ENCODE measurements at places on chromosomes 2 and 18.

GRCh38 chr2:3986063-3986462, 282.7 kb downstream of the DCDC2C start:
- DNase-seq = no peak

DNA sequence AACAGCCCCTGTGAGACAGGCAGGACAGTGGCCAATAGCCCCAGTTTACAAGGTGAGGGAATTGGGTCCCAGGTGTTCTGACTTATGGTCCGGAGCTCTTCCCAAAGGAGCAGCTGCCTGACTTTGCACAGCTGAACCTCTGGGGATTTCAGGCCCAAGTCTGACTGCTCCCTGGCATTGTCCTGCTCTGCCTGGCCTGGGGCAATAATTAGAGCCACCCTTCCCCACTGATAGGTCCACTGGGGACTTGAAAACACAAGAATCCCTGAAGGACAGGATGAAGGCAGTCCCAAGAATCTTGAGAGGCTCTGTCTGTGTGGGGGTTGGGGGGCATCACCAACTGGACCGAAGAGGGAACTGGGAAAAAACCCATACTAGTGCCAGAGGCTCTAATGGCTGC, 3.7 kb upstream of the FEV start:
- DNase-seq = no peak

- DNase-seq = peak; percentile 95
Measured at GRCh38 chr2:8583400-8584173, 98.3 kb upstream of the ID2 start.

- DNase-seq = no peak
Measured at GRCh38 chr18:74479486-74480148, 16.5 kb upstream of the CNDP2 start.

DNA sequence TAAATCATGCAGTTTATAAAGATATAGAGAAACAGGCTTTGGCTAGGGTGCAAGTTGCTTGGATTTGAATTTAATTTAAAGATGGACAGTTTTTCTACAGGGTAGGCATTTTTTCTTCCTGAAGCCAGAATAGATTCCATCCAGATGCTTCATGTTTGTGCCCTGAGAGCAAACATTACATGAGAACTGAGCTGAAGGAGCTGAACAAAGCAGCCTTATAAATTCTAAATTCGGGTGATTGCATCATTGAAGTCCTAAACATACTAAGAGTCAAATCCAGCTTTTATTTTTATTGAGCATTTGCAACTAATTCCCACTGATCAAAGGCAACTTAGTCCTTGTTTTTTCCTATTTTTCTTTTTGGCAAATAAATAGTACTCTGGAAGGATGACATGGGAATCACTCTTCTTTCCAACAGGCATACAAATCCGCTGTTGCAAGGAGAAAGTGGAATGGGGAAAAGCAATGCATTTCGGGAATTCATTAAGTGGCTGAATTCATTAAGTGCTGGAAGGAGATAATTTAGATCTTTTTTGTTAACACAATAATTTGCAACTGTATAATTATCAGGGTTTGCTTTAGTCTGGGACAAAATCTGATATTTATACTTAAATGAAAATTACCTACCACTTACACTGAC, 828.0 kb downstream of the SLC4A3 start:
- DNase-seq = no peak

DNA sequence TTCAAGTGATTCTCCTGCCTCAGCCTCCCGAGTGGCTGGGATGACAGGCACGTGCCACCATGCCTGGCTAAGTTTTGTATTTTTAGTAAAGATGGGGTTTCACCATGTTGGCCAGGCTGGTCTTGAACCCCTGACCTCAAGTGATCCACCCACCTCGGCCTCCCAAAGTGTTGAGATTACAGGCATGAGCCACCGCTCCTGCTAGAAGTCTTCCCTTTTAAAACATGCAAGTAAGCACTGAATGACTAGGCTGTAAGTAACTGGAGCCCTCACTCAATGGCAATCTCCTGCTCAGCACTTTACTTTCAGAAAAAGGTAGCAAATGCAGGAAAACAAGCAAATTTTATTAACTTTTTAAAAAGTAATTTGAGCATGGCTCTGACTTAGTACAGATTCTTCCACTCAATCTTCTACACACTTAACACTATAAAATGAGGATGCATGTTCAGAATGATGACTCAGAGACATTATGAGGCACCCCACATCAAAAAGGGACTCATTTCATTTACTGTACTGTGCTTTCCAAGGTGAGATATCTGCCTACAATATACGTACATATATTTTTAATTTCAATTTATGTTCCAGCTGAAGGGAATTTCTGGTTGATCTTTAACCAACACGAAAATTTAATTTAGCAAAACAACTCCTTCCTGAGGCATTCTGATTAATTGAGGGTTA, 6.6 kb upstream of the NCK2 start:
- DNase-seq = no peak

- DNase-seq = no peak
Measured at GRCh38 chr18:80046961-80047541, 12.8 kb downstream of the RBFA start.

- no peak for DNase-seq
Measured at GRCh38 chr2:216109962-216110614, 940 bp downstream of the XRCC5 start.

DNA sequence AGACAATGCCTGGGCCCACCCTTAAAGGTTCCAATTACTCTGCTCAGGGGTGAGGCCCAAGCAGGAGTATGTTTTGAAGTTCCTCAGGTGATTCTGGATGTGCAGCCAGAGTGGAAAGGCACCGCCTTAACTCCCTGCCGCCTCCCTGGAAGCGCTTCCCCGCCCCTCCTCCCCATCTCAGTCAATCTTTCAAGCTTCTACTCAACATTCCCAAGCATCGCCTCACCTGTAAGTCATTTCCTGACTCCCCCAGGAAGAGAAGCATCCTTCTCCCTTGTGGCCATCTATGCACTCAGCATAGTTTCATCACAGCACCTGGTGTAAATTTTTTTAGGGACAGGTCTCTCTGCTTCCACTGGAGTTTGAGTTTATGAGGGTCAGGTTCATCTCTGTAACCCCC, 67.5 kb downstream of the MYL12B start:
- no peak for DNase-seq

- DNase-seq = no peak
Measured at GRCh38 chr2:215816424-215816823, 196.9 kb downstream of the MREG start.

DNA sequence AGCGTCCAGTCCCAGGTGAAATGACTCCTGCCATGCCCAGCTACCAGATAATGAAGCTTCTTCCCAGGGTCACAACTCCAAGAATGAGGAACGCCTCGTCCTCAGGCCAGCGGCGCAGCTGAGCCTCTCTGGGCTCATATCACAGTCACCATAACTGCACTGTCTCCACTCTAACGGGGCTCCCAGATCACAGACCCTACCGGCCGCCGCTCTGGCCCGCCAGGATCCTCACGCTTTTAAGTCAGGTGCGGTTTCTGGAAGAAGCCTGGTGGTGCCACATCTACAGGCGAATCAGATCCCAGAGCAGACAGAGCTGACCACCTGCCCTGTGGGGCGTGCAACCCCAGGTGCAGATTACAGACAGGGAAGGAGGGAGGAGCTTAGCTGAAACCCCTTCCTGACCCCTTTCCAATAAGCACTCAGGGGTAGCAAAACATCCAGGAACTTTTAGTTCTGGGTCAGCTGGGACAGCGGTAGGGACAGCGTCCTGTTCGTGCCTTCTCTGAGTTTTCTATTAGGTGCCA, 3.7 kb upstream of the ACKR3 start:
- no peak for DNase-seq

- DNase-seq = no peak
Measured at GRCh38 chr18:6057604-6058003, 162.3 kb upstream of the TMEM200C start.

DNA sequence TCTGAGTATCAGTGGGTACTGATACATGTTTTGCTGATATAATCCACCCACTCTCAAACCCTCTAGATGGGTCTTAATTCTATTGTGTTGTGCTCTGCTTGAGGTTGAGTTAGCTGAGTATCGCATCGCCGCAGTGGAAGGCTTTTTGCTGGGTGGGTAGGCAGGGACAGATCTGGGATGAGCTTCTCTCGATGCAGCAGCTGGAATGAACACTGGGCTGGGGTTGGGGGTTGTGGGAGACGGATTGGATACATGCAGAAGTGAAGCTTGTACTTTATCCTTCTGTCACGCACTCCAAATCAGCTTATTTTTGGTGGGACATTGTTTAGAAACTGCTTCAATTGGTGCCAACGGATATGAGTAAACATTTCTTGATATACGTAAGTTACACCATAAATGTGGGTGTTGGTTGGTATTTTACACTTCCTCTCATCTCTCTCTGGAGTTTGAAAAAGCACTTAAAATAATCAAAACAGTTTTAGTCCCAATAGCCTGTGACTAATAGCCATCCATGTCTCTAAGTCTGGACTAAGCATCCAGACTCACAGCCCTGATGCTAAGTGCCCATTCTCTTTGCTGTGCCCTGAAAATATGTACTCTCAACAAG, 107.1 kb downstream of the POLE4 start:
- no peak for DNase-seq

DNA sequence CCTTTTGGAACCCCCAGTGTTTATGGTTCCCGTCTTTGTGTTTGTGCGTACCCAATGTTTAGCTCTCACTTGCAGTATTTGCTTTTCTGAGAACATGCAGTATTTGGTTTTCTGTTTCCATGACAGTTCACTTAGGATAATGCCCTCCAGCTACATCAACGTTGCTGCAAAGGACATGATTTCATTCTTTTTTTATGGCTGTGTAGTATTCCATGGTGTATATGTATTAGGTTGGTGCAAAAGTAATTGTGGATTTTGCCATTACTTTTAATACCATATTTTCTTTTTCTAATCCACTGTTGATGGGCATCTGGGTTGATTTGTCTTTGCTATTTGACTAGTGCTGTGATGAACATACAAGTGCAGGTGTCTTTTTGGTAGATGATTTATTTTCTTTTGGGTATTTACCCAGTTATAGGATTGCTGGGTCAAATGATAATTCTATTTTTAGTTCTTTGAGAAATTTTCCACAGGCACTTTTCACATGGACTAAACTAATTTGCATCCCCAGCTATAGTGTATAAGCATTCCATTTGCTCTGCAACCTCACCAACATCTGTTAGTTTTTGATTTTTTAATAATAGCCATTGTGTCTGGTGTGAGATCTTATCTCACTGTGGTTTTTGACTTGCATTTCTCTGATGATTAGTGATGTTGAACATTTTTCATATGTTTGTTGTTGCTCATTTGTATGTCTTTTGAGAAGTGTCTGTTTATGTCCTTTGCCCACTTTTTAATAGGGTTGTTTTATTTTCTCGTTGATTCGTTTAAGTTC, 63.6 kb downstream of the CERS6 start:
- DNase-seq = no peak

GRCh38 chr2:157258520-157259326, 1.2 kb downstream of the GALNT5 start:
- DNase-seq = no peak

DNA sequence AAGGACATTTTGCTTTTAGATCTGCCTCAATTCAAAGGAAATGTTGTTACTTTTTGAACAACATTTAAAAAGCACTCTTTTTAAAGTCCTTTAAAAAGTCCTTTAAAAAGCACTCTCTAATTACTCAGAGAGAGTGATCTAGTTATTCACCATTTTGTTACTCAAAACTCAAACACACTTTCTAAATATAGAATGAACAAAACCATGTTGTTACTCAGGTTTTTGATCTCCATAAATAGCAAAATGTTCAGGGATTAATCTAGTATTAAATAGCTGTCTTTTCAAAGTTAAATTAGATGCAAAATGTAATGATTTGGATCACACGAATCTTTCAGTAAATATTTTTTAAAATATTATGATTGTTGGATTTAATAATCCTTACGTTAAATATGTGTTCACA, 143.5 kb upstream of the BOD1L2 start:
- DNase-seq = no peak

DNA sequence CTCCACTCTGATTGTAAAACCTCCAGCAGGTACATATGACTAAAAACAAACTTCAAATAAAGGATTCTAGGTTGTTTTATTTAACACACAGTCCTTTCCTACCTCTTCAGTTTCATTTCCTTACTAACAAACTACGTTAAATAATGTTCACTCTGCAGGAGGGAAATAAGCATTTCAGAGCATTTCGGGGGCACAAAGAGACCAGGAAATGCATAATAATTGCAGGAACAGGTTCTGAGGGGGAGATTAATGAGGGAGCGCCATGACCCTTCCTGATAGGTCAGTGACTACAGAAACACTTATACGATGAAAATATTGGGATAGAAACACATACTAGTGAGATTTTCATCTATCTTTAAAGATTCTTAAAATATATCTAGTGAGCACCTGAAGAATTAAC, 416.6 kb downstream of the NRXN1 start:
- DNase-seq = no peak

- no peak for DNase-seq
Measured at GRCh38 chr2:66455490-66455889, 20.6 kb downstream of the MEIS1 start.

GRCh38 chr2:45283764-45284620, 274.7 kb upstream of the SIX2 start:
- no peak for DNase-seq

GRCh38 chr18:76709659-76710645, 112.4 kb upstream of the ZNF236 start:
- DNase-seq = peak; percentile 79

DNA sequence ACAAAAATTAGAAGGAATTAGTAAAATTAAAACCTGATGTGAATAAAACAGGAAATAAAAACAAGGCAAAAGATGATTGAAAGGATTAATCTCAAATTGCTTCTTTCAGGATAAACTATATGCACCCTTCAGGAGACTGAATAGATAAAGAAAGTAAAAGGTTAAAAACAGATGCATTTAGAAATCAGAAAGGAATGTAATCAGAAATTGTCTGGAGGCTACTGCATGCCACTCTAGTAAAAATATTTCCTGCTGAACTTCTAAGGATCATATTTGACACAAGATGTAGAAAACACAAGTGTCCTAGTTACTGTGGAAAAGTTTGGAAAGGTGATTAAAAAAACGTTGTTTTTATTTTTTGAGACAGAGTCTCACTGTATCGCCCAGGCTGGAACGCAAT, 16.2 kb downstream of the CHCHD5 start:
- DNase-seq = no peak

- DNase-seq = no peak
Measured at GRCh38 chr2:131076707-131077106, 16.6 kb downstream of the FAM168B start.

GRCh38 chr18:79578396-79579260, 101.0 kb upstream of the CTDP1 start:
- no peak for DNase-seq

- no peak for DNase-seq
Measured at GRCh38 chr2:100121124-100121718, 21.2 kb downstream of the AFF3 start.

GRCh38 chr2:233643128-233643527, 6.9 kb downstream of the UGT1A10 start:
- no peak for DNase-seq

DNA sequence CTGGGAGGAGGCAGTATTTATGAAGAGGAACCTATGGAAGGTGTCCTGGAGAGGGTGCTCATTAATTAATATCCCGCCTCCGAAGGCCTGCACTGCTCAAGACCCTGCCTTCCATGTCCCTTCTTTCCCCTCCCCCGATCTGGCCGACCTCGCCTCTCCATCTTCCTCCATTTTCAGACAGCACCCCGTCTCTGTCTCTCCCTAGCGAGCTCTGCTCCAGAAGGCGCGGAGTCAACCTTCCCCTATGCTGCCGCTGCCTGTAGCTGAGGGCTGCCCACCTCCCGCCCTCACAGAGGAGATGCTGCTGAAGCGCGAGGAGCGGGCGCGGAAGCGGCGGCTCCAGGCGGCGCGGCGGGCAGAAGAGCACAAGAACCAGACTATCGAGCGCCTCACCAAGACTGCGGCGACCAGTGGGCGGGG, 1.1 kb upstream of the WBP1 start:
- DNase-seq = no peak
